Ureter (tissue), 1 donor: ENCODE measurements at places on chromosomes 7 and 10. TPM values are rescaled to one million over a fixed set of nuclear protein-coding genes. Genes with fewer than 3 reads are reported as not detected.

DNA sequence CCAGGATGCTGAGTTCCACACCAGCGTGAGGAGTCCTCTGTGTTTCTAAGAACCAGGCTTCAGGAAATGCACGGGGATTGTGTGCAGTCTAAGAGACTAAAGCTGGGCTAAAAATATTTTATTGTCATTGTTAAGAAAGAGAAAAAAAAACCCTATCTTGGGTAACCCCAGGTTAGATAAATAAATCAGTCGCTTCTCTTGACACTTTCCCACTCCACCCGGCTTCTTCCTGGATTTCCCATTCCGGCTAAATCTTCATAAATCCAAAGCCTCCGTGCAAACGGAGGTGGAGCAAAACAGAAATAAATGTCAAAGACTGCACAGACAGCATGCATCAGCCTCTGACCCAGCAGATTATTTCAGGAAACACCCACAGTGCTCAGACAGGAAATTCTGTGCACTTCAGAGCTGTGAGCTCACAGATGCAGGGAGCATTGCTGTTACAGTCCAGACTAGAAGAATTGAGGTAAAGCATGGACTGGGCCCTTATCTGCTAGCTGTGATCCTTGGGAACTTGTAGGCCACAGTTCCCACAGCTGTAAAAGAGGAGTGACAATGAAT lies 44.8 kb upstream of the GRID1 start:
- peak; percentile 51 for DNase-seq

GRCh38 chr10:58956926-58957325 lies 219.5 kb upstream of the PHYHIPL start:
- no peak for DNase-seq

GRCh38 chr7:3897430-3898372 lies 596.6 kb downstream of the SDK1 start:
- no peak for DNase-seq

GRCh38 chr10:21530168-21530567 lies 3.9 kb upstream of the MLLT10 start:
- DNase-seq = no peak

GRCh38 chr10:109957092-109957797 lies 33.9 kb upstream of the XPNPEP1 start:
- no peak for DNase-seq

GRCh38 chr10:96700374-96701099 lies 19.8 kb downstream of the PIK3AP1 start:
- DNase-seq = no peak

GRCh38 chr7:42931447-42931833 lies 534 bp downstream of the PSMA2 start:
- DNase-seq = no peak

GRCh38 chr7:130615583-130615982 lies 53.0 kb downstream of the COPG2 start:
- DNase-seq = no peak

Gene NUPR2
- 2.8 TPM for total RNA-seq
